ENCODE measurements at places on chromosomes 2 and 18.
A peak's percentile ranks its signal among the peaks of the same experiment; 100 is the strongest.

DNA sequence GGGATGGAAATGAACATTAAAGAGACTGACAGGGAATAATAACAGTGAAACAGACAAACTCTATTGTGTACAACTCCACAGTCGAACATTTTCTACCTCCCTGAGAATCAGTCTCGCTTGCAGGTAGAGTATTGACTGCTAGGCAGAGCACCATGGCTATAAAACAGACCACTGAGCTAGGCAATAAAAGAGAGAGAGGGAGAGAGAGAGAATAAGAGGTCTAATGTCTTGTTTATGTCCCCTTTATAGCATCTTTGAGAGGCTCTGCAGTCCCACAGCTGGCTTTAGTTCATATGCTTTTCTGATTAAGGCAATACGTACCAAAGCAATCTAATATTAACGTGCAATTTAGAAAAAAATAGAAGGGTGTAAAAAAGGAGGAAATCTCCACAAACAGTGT is 652.6 kb downstream of the NRXN1 start:
- no peak for DNase-seq

- DNase-seq: no peak
These were observed 674.8 kb upstream of the ZEB2 start for GRCh38 chr2:145194673-145195072.

GRCh38 chr2:206084439-206084869 is 1.5 kb downstream of the INO80D start:
- DNase-seq: peak; percentile 29

DNA sequence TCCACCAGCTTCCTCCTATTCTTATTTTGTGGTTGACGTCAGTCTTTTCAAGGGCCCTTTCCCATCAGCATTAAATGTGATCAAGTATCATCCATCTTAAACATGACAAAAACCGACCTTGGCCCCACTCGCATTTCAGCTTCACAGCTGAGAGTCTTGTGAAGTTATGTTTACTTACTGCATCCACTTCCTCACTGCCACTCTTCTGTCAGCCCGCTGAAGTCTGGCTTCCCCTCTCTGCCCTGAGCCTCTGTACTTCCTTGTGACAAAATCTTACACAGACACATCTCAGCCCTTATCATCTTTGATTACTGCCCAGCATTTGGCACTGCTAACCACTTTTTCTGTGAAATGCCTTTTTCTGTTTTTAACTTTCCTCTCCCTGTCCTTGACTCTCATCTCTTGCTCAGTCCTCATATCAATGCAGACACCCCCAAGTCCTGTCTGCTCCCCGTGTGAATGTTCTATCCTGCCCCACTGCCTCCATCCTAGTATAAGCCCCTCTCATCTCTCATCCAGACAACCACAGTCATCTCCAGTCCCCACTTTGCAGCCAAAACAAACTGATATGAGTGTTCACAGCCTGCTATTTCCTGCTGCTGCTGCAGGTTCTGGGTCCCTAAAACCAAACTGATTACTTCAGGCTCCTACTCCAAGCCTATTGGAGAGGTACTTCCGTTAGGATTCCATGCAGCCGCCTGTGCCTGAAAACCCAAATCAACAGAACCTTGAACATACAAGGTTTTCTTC is 31.4 kb downstream of the FOSL2 start:
- DNase-seq: peak; percentile 57

GRCh38 chr2:228056293-228057097 is 125.0 kb downstream of the SPHKAP start:
- DNase-seq: no peak

GRCh38 chr2:51795248-51795888 is 763.4 kb upstream of the NRXN1 start:
- peak; percentile 20 for DNase-seq

DNA sequence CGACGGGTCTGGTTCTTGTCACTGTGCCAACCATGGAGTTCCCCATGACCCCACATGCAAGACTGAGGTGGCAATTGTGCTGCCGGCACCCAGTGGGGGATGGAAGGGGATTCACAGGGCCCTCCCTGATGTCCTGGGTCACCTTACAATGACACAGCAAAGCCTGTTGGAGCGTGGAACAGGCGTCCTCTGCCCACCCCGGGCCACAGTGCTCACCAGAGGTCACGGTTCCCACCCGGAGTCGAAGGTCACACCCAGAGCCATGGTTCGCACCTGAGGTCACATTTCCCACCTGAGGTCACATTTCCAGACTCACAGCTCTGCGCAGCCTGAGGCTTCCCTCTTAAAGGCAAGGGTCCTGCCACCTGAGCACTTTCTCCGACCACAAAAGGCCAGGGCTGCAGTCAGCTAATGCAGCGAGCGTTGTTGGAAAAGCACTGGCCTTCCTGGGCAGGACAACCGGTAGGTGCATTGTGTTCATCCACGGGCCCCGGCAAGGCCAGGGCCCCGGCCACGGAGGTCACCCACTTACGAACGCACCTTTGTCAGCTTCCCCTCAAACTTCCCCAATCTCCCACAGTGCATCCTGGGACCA is 24.0 kb downstream of the KIF1A start:
- peak; percentile 2 for DNase-seq

- DNase-seq: no peak
These were observed 178.5 kb downstream of the L3MBTL4 start for GRCh38 chr18:6236258-6236657.

DNA sequence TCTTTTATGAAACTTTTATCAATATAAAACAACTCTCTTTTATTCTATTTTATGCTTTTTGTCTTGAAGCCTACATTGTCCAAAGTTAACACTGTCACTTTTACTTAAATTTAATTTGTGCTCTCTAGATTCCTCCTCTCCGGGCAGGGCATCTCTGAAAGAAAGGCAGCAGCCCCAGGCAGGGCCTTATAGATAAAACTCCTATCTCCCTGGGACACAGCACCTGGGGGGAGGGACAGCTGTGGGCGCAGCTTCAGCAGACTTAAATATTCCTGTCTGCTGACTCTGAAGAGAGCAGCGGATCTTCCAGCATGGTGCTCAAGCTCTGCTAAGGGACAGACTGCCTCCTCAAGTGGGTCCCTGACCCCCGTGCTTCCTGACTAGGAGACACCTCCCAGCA is 447.7 kb upstream of the FANCL start:
- DNase-seq: no peak

- no peak for DNase-seq
These were observed 297.6 kb upstream of the CCDC68 start for GRCh38 chr18:55256929-55257289.

- no peak for DNase-seq
These were observed 39.8 kb downstream of the CTNNA2 start for GRCh38 chr2:79552653-79553052.

DNA sequence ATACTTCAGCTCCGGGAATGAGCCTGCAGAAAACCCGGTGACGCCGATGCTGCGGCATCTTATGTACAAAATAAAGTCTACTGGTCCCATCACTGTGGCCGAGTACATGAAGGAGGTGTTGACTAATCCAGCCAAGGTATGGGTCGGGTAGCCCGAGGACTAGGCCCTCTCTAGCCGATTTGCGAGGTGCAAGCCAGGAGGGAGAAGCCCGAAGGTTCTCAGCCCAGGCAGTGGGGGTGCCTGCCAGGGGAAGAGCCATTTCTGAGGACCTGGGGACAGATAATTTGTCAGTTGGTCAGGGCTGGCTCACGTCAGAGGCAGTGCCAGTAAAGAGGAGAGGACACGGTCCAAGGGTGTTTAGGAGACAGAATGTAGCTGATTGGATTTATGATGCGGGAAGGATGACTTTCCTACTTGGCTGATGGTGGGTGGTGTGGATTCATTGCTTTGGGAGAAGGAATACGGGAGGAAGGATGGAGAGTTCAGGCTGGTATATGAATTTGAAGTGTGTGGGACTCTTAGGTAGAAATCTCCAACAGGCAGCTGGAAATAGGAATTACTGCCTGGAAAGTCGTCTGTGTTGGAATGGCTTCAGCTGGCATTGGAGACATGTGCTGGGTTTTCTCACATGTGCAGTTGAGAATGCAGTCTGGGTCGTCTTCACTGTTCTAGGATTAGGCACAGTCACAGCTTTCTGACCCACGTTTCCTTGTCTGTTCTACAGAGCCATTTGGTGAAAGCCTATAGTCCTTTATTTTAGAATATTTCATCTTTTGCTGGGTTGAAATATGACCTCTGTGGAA is 874 bp downstream of the NDUFAF7 start:
- DNase-seq: peak; percentile 38

DNA sequence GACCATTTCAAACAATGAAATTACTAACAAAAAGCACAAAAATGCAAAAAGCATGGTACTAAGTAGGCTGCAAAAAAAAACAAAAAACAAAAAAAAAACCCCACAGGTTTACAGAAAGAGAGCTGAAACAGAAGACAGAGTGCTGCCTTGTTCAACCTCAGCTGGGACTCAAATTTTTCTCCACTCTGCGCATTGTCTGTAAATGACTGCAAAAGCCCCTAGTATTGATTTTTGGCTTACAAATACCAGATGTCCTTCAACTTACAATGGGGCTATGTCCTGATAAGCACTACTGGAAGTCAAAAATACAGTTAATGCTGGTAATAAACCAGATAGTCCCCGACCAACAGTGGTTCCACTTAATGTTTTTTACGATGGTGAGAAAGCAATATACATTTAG is 42.2 kb downstream of the UBE2E3 start:
- no peak for DNase-seq

DNA sequence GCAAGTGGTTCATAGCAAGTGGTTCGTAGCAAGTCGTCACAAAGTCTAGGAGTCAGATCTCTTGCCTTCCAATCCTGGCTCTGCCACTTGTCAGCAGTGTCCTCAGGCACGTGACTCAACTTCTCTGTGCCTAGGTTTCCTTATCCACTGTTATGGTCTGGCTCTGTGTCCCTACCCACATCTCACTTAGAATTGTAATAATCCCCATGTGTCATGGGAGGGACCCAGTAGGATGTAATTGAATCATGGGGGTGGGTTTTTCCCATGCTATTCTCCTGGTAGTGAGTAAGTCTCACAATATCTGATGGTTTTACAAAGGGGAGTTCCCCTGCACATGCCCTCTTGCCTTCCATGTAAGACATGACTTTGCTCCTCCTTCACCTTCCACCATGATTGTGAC is 51.8 kb upstream of the AP1S3 start:
- DNase-seq: peak; percentile 45

DNA sequence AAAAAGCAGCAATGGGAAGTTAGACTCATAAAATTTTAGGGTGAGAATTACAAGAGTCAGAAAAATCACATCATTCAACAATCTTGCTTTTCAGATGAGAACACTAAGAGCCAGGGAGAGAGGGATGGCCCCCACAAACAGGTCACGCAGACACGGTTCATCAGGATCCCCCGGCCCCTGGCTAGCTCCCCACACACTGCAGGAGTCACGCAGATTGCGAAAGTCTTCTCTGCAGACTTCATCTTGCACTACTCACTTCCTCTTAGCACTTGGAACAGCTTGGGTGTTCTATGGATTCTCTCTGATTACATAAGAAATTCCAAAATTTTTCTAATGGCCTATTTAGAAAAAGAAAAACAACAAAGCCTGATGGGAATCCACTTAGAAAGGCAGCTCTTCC is 21.6 kb upstream of the SULT1C2 start:
- DNase-seq: no peak

DNA sequence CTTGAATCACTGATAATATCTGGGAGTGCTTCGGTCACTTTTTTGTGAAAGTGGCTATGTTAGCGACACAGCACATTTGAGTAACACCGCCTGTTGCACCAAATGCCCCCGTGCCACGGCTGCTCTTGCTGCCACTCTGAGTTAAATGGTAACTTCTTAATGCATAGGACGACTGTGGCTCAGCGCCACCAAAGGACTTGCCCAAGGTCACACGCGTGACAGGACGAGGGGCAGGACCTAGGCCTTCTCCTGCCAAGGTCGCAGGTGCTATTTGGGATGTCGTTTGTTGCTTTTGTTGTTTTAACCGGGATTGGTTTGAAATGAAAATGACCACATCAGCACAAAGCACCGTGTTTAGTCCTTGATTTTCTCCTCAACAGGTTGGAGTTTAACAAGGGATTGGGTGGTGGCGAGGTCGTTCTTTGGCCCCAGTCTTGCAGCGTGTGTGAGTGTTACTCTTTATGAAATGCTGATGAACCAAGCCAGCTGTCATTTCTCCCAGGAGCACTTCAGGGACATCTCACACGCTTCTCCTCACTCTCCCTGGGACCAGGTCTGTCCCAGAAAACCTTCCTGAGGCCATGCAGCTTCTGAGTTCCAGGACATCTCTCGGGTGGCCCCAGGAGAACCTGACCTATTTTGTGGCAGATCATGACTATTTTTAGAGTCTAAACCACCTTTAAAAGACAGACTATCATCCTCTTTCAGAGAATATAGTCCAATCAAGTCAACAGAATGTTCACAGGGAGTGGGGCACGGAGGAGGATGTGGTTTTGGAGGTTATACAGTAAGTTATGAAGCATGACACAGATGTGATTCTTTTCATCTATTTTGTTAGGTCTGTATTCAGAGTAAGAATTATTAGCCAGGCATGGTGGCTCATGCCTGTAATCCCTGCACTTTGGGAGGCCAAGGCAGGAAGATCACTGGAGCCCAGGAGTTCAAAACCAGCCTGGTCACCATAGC is 49.9 kb downstream of the MTCL1 start:
- peak; percentile 64 for DNase-seq

- DNase-seq: no peak
These were observed 1601.1 kb downstream of the LRP1B start for GRCh38 chr2:140529706-140530105.

GRCh38 chr18:60147323-60147722 is 225.3 kb downstream of the MC4R start:
- no peak for DNase-seq

GRCh38 chr2:647003-647560 is 30.1 kb downstream of the TMEM18 start:
- no peak for DNase-seq

- DNase-seq: no peak
These were observed 113.5 kb upstream of the FZD5 start for GRCh38 chr2:207883002-207883780.

- peak; percentile 23 for DNase-seq
These were observed 560.6 kb downstream of the SLC4A3 start for GRCh38 chr2:220188031-220188430.

GRCh38 chr18:36912887-36913286 is 84.0 kb downstream of the KIAA1328 start:
- DNase-seq: no peak

- DNase-seq: peak; percentile 61
These were observed 38.7 kb downstream of the STK39 start for GRCh38 chr2:168208652-168209051.

DNA sequence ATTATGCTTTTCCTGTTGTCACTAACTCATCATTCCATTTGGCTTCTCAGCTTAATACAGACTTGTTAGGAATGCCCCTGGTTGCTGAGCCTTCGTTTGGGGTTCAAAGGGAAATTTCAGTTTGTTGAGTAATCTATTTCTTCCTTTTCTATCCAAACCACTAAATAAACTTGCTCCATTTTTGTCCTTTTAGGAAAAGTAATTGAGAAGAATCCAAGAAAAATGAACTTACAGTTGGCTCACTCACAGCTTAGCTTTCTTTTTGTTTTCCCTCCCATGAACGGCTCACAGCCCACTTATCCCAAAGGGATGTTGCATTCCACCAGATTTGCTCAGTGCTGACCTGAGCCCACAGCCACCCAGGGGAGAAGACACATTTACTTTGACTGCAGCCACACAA is 73.9 kb downstream of the SOX11 start:
- DNase-seq: no peak

DNA sequence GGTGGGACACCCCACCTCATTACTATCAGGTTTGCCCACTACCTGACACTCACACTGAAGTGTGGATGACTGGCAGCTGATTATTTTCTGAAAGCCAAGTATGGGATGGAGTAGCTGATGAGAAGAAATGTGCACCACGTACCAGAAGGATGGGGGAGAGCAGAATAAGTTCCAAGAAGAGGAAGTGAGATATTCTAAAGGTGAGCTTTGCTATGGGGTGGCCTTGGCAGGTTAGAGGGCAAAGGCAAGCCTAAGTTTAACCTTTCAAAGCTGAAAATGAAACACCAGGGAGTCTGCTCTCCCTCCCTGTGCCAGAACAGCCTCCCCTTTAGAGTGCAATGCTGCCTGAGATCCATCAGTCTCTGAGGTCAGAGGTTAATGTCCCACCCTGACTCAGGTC is 196.1 kb upstream of the OSR1 start:
- DNase-seq: no peak
